Activated CD4-positive, alpha-beta T cell treated with anti-CD3 and anti-CD28 coated beads for 36 hours (primary cell): ENCODE measurements at places on chromosomes 13 and 19. TPM values are rescaled to one million over a fixed set of nuclear protein-coding genes. Genes with fewer than 3 reads are reported as not detected.

The HRC gene
- not detected for total RNA-seq

The APOC4 gene
- not detected for total RNA-seq

The PRSS57 gene
- total RNA-seq, result not detected

The GPR183 gene
- total RNA-seq, result 50.3 TPM

The AKAP8 gene
- total RNA-seq, result 54.3 TPM

The IL4I1 gene
- total RNA-seq, result 21.2 TPM

The OXGR1 gene
- not detected for total RNA-seq

The SPTBN4 gene
- total RNA-seq, result 2.5 TPM

The KANK2 gene
- total RNA-seq, result 1.2 TPM

The RGS9BP gene
- 0.05 TPM for total RNA-seq

The SLC6A16 gene
- 1.3 TPM for total RNA-seq

The GAPDHS gene
- not detected for total RNA-seq

The CYP4F8 gene
- not detected for total RNA-seq

The LIPE gene
- 27.8 TPM for total RNA-seq

The ZNF443 gene
- 4.0 TPM for total RNA-seq

The ZNF625 gene
- 5.5 TPM for total RNA-seq

The ATXN8OS gene
- total RNA-seq, result not detected
